ENCODE measurements at places on chromosomes 1 and 21.
A peak's percentile ranks its signal among the peaks of the same experiment; 100 is the strongest.

GRCh38 chr1:42313970-42314369, 21.1 kb downstream of the FOXJ3 start:
- DNase-seq: no peak

DNA sequence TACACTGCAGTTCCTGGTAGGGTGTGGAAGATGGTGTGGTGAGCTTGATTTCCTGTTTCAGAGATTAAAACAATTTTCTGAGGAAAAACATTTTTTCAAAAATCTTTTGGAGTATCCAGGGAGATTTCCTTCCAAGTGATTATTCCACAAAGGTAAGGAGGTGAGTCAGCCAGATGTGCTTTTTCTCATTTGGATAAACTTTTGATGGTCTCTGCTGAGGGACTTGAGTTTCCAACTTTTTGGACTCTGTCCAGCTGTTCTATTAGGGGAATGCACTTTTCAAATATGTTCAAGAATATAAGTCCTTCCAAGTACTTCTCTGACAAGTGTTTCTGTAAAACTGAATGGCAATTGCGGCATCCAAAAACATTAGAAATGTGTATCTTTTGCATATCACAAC, 628.8 kb upstream of the ADAMTS5 start:
- DNase-seq: no peak

DNA sequence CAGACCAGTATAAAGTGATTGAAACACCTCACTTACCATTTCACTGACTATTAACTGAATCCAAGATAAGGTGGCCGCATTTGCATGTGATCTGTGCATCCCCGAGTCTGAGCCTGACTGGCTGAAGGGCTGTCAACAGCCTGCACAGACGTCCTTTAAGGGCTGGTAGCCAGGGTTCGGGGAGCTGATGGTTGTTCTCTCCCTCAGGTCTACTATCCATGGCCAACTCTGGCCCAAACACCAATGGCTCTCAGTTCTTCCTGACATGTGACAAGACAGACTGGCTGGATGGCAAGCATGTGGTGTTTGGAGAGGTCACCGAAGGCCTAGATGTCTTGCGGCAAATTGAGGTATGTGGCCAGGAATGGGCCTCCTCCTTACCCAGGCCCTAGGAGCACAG, 14.0 kb downstream of the PPIE start:
- no peak for DNase-seq

DNA sequence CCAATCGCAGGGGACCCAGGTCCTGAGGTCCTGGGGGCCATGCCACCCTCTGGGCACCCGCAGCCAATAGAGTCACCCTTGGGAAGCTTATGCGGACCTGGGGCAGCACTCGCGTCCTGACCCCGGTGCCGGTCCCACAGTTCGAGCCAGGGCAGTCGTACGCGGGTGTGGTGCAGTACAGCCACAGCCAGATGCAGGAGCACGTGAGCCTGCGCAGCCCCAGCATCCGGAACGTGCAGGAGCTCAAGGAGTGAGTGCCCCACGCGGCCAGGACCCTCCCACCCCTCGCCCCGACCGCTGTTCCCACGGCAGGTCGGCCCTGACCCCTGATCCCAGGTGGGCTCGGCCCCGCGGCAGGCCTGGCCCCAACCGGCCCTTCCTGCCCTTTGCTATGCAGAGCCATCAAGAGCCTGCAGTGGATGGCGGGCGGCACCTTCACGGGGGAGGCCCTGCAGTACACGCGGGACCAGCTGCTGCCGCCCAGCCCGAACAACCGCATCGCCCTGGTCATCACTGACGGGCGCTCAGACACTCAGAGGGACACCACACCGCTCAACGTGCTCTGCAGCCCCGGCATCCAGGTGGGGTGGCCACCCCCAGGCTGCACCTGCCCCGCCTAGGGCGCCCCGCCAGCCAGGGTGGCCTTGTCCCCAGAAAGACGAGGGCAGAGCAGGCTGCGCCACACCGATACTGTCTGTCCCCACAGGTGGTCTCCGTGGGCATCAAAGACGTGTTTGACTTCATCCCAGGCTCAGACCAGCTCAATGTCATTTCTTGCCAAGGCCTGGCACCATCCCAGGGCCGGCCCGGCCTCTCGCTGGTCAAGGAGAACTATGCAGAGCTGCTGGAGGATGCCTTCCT, 20.5 kb downstream of the COL6A1 start:
- DNase-seq: peak; percentile 8

DNA sequence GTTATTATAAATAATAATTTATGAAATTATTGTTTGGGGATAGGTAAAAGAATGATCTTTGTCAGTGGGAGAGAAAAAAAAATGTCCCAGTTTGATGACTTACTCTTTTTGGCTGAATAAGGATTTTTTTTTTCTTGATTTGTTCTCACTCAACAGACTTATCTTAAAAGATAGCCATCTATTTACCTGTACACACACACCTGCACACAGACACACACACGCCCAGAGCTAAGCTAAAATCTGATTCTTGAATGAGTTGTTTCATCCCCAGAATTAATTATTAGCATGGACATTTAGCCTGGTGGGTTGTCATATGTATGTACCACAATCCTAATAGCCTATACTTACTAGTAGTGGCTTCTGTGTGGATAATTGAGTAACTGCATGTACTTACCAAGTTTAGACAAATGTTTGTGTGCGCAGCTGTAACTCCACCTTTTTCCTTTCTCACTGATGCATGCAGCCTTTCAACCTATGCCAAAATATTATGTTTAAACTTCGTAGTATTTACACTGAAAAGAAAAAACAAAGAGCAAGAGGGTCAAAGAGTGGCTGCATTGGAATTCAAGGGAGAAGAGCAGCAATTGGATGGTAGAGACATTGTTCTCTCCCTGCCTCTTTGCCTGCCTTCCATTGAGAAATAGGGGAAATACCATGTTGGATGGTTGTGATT, 174.3 kb downstream of the ADGRL2 start:
- no peak for DNase-seq

DNA sequence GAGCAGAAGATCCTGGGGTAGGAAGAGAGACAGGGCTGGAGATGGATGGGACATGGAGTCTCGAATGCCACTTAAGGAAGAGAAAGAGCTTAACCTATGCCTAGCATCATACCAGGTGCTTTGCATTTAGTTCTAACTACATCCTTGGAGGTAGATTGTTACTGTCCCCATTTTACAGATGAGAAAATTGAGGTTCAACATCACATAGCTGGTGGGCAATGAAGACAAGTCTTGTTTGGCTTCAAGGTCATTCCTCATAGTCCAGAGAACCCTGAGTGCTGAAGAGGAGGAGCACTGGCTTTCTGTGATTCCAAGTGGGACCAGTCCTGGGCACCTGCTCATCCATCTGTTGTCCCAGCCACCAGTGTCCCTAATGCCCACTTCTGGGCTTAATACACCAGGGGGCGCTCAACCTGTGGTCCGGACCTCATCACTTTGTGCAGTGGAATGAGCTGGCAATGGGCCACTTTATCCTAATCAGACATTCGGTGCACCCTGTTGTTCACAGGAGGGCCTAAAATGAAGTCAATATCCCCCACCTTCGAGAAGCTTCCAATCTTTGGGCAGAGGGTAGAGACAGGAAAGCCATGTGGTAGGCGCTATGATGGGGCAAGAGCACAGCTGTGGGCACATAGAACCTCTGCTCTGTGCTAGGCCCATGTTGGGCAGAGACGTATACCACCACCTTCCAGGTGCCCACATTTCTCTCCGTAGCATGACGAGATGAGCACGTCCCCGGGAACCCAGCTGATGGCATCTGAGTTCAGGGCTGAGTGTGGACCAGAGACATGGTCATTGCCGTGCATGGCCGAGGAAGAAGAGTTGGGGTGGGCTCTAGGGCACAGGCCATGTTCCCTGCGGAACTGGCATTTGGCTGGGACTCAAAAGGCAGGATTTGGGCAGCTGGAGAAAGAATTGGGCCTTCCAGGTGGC, 9.2 kb downstream of the RPS6KA1 start:
- no peak for DNase-seq
